ENCODE measurements at places on chromosomes 2 and 18.

DNA sequence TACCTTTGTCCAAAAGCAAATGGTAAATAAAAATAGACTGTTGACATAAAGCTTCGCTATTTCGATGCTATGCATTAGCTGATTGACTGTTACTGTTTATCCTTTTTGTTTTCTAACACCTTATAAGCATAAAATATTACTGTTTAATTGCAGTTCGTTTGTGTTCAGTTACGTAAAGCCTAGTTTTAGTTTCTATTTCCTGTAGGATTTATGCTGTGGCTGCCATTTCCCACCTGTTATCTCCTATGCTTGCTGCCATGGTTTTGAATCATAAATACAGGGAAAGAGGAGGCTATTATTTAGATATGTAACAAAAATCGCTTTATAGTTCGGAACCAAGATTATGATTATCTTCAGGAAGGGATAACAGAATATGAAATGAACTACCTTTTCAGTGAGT is 3.9 kb downstream of the TANK start:
- no peaks in the 10 kb centered on the region for H3K27me3 ChIP-seq
- no peak overlapping the region for H3K4me3 ChIP-seq
- peaks cover 8% of the 10 kb centered on the region for H3K36me3 ChIP-seq
- peaks cover 34% of the 10 kb centered on the region for H3K4me1 ChIP-seq
- no peak overlapping the region for H3K27ac ChIP-seq

- DNase-seq: no peak
- H3K36me3 ChIP-seq: no peaks in the 10 kb centered on the region
- no peak overlapping the region for H3K4me3 ChIP-seq
- H3K4me1 ChIP-seq: peaks cover 6% of the 10 kb centered on the region
These were observed 1110.5 kb downstream of the LRP1B start for GRCh38 chr2:141020346-141020745.

DNA sequence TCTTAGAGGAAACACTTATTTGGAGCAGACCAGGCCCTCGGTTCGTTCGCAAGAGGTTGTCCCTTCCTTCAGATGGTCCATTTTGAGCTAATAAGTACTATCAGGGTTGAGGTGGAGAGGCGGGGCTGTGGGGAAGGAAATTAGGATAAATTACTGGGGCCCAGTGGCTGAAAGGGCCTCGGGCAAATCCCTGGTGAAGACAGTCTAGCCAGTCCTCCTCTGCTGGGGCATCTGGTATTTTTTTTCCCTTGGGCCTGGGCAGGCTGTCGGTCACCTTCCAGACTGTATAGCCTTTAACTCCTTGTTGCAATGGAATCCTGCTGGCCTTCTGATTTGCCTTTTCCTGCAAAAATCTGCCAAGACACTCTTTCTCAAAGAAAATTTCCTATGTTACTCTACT is 1.7 kb upstream of the MYO3B start:
- no peaks in the 10 kb centered on the region for H3K27me3 ChIP-seq
- no peak overlapping the region for H3K27ac ChIP-seq
- no peaks in the 10 kb centered on the region for H3K36me3 ChIP-seq
- no peak overlapping the region for H3K4me3 ChIP-seq
- no peak for DNase-seq

DNA sequence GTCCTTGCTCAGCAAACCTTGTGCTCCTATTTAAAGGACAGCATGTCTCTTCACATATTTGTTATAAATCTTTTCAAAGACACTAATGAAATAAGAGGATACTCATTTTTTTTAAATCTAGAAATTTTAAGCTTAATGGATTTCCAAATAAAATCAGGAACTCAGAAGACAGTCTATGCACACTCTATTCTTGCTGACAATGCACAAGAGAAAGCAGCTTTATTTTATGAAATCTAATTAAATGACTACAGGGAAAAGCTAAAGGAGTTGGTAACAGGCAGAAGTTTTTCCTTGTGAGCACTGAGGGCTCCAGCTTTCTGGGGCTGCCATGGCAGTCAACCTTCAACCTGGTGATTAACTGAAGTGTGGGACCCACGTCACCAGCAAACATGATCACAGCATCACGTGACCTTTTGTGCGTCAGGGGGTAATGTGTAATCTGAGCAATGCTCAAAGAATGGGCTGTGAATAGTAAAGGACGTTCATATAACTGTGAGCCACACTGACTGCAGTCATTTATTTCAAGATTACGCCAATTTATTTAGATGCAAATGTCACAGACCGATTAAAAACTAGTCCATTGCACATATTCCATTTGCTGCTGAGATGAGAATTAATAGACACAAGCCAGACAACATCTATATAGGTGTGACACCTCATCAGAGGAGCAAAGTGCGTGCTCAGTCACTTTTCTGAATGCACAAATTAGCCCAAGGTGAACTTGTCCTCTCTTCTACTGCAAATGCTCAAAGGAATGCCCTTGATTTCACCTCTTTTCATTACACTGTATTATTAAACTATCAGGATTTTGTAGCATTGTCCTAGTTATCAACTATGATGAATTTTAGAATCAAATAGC is 11.6 kb upstream of the DNER start:
- no peaks in the 10 kb centered on the region for H3K36me3 ChIP-seq
- H3K27ac ChIP-seq: no peak overlapping the region
- no peak overlapping the region for H3K4me3 ChIP-seq
- no peaks in the 10 kb centered on the region for H3K4me1 ChIP-seq
- peaks cover 29% of the 10 kb centered on the region for H3K27me3 ChIP-seq

- DNase-seq: no peak
- no peak overlapping the region for H3K27ac ChIP-seq
- H3K4me1 ChIP-seq: no peaks in the 10 kb centered on the region
- H3K4me3 ChIP-seq: no peak overlapping the region
- no peaks in the 10 kb centered on the region for H3K36me3 ChIP-seq
These were observed 395.3 kb downstream of the NUP35 start for GRCh38 chr2:183519371-183520056.

DNA sequence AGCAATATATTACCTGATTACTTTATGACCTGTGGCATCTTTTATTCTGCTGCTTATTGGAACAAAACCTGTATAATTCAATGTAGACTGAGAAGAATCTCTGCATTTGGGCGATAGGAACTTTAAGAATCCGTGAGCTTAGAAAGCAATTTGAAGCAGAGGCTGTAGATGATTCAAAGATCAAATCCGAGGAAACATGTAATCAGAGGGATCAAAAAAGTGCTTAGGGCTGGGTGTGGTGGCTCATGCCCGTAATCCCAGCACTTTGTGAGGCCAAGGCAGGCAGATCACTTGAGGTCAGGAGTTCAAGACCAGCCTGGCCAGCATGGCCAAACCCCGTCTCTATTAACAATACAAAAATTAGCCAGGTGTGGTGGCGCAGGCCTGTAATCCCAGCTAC is 198.4 kb downstream of the MTX2 start:
- H3K4me3 ChIP-seq: no peak overlapping the region
- H3K27me3 ChIP-seq: peaks cover 34% of the 10 kb centered on the region
- H3K4me1 ChIP-seq: peaks cover under 1% of the 10 kb centered on the region
- no peak overlapping the region for H3K27ac ChIP-seq
- H3K36me3 ChIP-seq: no peaks in the 10 kb centered on the region
- no peak for DNase-seq

- no peaks in the 10 kb centered on the region for H3K4me1 ChIP-seq
- H3K36me3 ChIP-seq: no peaks in the 10 kb centered on the region
- no peak overlapping the region for H3K27ac ChIP-seq
- no peak overlapping the region for H3K4me3 ChIP-seq
- H3K27me3 ChIP-seq: peaks cover 2% of the 10 kb centered on the region
These were observed 62.9 kb upstream of the CYRIA start for GRCh38 chr2:16728351-16729136.
